ENCODE measurements at places on chromosomes 6 and 20.

- no peak for DNase-seq
These were observed 373.7 kb upstream of the SOX4 start for GRCh38 chr6:21219856-21220255.

DNA sequence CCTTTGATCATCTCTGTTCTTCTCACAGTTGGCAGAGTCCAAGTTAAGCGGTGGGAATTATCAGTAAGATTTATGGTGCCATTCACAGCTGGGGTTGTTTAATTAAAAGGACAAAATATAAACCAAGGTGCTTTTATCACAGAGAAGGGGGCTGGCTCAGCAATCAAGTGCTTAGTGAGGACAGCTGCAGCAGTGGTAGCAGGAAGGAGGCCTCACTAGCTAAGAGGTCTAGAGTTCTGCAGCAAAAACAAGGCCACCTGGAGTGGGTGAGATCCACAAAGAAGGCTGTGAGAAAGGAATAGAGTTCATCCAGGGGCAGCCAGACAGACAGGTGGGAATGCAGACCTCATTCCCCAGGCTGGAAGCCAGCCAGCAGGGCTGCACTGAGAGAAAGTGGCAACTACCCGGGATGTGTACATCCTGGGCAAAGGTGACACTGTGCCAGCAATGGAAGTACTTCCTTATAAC is 37.1 kb downstream of the PIGU start:
- DNase-seq: no peak

GRCh38 chr6:54428431-54428830 is 120.2 kb downstream of the TINAG start:
- no peak for DNase-seq

- DNase-seq: no peak
These were observed 68.2 kb downstream of the TOX2 start for GRCh38 chr20:43982886-43983285.

- no peak for DNase-seq
These were observed 172.3 kb upstream of the CDYL start for GRCh38 chr6:4603856-4604369.

DNA sequence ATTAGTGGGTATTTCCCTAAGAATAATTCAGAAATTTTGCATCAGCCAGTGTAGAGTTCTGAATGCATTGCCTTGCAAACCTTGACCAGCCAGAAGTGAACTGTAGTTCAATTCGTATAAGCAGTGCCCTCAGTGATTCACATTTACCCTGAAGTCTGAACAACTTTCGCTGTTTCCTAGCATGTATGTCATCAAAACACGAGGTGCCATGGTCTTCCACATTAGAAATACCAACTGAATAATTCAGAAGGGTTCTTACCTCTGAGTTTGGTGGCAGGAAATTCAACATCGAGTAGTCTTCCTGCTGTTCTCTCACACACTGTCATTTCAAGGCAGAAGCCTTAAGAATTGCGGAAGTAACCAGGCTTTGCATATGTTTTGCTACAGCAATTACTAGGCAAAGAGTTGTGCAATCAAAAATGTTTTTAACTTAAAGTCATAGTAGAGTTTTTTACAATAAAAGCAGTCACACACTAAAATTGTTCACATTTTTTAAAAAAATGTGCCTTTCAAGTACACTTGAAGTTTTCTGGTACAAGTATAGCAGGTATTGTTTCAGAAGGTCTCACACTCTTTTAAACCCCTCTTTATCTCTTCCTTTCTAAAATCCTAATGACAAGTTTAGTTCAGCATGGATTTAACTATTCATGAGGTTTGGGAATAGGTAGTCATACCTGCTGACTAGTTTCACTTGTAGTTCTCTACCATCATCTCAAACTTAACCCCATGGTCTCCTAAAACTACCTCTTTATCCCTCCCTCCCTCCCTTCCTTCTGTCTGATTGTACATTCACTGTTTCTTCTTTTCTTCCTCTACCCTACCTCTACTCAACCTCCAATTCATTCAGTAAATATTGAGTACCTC is 118.3 kb downstream of the STXBP5 start:
- peak; percentile 49 for DNase-seq

DNA sequence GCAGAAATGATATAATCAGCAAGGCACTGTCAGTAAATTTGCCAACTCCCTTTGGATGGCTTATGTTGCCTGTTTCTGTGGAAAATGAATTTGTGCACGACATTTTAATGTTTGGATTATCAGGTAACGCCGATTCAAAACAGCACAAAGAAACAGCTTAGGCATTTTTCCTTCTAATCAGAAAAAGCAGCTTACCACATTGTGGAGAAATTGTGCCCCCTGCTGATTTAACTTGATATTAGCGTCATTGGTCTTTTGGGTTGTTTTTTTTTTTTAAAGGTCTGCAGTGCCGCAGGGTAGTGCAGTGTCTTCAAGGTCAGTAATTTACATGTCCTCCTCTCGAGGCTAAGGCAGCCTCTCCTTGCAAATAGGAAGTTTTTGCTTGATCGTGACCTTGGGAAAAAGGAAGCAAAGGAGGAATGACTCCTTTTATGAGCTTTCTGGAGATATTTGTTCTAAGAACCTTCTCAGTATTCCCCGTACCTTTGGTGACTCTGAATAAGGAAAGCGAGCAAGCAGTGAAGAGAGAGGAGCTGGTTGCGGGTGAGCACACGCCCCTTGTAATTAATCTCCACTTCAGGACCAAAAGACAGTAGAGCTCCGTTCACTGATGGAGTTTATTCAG is 79.1 kb downstream of the ELOVL4 start:
- DNase-seq: peak; percentile 75

- DNase-seq: no peak
These were observed 2.4 kb downstream of the F13A1 start for GRCh38 chr6:6317825-6318733.

- no peak for DNase-seq
These were observed 66.2 kb upstream of the RREB1 start for GRCh38 chr6:7041511-7042026.

GRCh38 chr6:42627044-42627443 is 63.2 kb downstream of the UBR2 start:
- DNase-seq: no peak
